ENCODE measurements at places on chromosomes 6 and 20.
A peak's percentile ranks its signal among the peaks of the same experiment; 100 is the strongest.

DNA sequence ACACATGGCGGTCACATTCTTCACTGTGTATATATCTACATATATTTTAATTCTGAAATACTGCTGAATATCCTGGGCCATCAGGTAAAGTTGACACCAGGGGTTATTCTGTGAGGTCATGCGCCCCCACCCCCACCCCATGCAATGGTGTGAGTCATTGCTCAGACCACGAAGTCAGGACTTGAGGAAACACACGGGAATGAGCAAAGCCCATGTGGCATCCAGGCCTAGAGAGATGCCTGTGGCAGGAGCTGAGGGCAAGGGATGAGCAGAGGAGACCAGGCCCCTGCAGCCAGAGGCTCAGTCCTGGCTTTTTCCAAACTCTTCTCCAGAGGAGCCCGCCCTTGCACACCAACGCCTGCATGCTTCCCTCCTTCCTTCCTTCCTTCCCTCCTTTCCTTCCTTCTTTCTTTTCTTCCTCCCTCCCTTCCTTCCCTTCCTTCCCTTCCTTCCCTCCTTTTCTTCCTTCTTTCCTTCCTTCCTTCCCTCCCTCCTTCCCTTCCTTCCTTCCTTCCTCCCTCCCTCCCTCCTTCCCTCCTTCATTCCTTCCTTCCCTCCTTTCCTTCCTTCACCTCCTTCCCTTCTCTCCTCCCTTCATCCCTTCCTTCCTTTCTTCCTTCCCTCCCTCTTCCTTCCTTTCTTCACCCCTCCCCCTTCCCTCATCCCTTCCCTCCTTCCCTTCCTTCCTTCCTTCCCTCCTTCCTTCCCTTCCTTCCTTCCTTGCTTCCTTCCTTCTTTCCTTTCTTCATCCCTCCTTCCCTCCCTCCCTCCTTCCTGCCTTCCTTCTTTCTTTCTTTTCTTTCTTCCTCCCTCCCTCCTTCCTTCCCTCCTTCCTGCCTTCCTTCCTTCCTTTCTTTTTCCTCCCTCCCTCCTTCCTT is 72.0 kb upstream of the INSM1 start:
- no peak for DNase-seq

GRCh38 chr6:161152907-161153662 is 120.8 kb downstream of the AGPAT4 start:
- DNase-seq, result no peak

GRCh38 chr6:99187429-99187828 is 162.0 kb downstream of the FAXC start:
- DNase-seq, result no peak

DNA sequence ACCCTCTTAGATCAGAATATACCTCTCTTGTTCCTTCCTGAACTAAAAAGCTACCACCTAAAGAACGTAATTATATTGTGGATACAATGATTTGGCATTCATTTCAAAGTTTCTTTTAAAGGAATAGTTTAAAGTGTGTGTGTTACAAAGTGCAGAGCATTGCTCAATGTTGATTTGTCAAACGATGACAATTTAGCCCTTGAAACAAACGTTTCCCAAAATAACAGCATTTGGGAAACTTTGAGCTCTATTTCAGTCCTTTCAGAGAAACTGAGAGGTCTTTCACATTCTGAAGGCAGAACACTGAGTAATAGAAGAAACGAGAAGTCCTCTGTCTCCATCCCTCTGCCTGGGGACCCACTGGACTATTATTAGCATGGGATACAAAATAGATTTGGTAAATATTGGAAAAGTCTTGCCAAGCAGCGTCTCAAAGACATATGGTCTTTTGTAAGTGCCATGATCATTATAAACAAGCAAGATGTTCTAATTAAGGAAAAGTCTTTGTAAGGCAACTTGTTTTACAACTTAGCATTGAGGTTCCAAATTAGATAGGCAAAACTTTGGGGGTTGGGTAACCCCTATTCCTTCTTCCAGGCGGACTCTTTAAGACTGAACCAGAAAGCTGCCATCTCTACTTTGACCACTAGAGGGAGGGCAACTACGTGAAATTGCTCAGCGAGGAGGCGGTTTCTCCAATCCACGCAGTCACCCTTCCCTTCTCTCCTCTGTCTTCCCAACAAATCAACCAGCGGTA is 208.8 kb downstream of the RNF144B start:
- DNase-seq, result peak; percentile 73

GRCh38 chr20:32626859-32627636 is 41.9 kb upstream of the NOL4L start:
- DNase-seq, result no peak

GRCh38 chr6:71268735-71269437 is 19.7 kb upstream of the OGFRL1 start:
- DNase-seq, result no peak

DNA sequence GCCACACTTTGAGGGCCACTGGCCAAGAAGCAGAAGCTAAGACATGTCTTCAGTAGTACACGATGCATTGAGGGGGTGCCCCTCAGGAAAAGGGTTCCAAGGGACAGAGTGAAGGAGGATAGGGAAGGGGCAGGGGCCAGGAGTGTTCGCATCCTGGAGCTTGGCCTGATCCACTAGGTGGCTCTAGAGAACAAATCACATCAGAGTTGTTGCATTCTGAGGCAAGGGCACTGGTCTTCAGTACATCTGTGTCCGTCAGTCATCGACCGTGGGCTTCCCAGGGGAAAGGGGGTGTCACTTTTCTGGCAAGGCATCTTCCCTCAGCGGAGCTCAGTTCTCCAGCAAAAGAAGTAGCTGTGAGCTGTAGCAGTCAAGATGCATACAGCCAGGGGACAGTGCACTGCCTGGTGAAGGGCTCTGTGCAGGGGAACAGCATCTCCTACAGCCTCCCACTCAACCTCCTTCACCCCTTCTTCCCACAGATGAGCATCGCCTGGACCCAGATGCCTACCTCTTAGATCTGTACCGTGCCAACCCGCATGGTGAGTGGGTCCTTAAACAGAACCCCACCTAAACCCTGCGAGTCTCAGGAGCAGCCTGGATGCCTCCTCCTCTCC is 47.8 kb downstream of the ARHGAP40 start:
- peak; percentile 19 for DNase-seq

GRCh38 chr20:23366384-23366783 is 4.4 kb downstream of the GZF1 start:
- no peak for DNase-seq

GRCh38 chr6:11854408-11855165 is 76.0 kb upstream of the ADTRP start:
- DNase-seq, result no peak

- no peak for DNase-seq
Measured at GRCh38 chr6:138862456-138862855, 66.6 kb downstream of the ECT2L start.

DNA sequence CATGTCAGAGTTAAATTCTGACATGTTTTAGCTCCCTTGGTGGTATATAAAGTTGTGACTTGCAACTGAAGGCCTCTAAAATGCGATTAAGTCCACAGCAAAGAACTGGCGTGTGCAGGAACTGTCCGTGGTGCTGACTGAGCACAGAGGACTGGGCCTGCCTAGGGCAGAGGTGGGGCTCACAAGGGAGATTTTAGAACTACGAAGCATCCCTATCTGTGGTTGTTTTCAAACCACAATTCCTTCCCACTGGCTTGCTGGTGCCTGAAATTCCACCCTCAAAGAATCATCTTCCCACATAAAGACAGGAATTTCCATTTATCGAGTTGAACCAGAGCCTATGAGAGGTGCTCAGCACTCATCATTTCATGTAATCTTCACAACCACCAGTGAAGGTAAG is 30.1 kb downstream of the RIMS4 start:
- no peak for DNase-seq

DNA sequence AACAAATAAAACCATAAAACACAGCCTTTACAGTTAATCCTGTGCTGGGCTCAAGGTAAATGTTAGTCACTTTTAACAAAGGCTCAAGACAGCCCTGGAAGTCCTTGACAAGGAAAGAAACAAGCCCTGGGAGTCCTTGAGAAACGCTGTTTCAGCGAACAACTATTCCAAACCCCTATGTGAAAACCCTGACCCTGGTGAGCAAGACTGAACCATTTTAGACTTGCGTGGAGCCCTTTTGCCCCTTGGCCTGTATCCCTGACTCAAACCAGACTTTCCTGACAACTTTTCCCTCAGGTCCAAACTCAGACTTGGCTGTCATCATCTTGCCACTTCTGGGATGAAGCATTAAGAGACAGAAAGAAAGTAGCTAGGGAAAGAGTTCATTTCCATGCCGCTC is 180.4 kb downstream of the AIG1 start:
- no peak for DNase-seq

GRCh38 chr20:11895861-11896387 is 21.8 kb upstream of the BTBD3 start:
- no peak for DNase-seq

GRCh38 chr6:13952101-13952500 is 27.3 kb downstream of the RNF182 start:
- DNase-seq, result no peak

GRCh38 chr6:170022827-170023619 is 267.9 kb downstream of the DLL1 start:
- no peak for DNase-seq

GRCh38 chr20:53258741-53259140 is 286.6 kb downstream of the TSHZ2 start:
- no peak for DNase-seq

GRCh38 chr6:149284904-149285303 is 32.6 kb upstream of the TAB2 start:
- DNase-seq, result no peak

- no peak for DNase-seq
Measured at GRCh38 chr20:56348746-56349145, 10.0 kb upstream of the FAM210B start.

GRCh38 chr6:45644720-45645119 is 267.0 kb upstream of the SUPT3H start:
- DNase-seq, result no peak

GRCh38 chr20:50508171-50508755 is 1.9 kb upstream of the PTPN1 start:
- no peak for DNase-seq

GRCh38 chr20:50562262-50562701 is 52.1 kb downstream of the PTPN1 start:
- no peak for DNase-seq

DNA sequence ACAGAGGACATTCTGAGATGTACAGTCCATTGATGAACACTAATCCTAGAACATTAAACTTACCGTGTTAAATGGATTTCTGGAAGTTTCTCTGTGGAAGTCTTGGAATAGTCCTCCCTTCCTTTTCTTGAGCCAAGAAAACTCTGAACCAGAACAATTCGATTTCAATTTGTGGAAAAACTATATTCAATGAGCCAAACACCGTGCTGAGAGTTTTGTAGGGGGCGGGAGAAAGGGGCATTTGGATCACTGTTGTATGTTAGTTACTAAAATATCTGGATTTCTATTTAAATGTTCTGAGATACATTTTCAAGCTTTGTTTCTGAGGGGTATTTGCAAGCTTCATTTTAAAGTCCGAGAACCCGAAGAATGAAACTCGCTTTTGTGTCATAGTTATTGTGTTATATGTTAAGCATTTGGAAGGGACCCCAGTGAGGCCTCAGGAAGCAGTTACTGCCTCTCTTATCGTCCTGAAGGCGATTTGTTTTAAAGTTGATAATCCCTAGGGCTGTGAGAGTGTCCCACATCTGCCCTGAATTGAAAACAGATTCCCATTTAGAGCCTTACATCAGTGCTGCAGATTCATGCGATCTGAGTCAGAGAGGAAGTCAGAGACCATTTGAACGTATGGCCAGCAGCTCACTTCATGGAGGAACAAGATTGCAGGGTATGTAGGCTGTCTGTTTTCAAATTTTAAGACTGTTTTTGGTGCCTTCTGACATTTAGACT is 70.8 kb upstream of the SASH1 start:
- no peak for DNase-seq

DNA sequence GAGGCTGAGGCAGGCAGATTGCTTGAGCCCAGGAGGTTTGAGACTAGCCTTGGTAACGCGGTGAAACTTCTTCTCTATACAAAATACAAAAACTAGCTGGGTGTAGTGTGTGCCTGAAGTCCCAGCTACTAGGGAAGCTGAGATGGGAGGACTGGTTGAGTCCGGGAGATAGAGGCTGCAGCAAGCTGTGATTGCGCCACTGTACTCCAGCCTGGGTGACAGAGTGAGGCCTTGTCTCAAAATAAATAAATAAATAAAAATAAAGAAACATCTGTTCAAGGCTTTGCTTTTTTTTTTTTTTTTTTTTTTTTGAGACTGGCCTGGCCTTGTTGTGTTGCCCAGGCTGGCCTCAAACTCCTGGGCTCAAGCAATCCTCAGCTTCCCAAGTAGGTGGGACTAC is 23.7 kb upstream of the SLC23A2 start:
- DNase-seq, result no peak

GRCh38 chr6:68368845-68369244 is 266.2 kb upstream of the ADGRB3 start:
- no peak for DNase-seq

- DNase-seq, result no peak
Measured at GRCh38 chr6:42368181-42368580, 83.5 kb downstream of the TRERF1 start.

- peak; percentile 22 for DNase-seq
Measured at GRCh38 chr6:163579111-163579879, 164.8 kb downstream of the QKI start.

- peak; percentile 80 for DNase-seq
Measured at GRCh38 chr6:28635547-28636158, 110.0 kb downstream of the GPX5 start.

DNA sequence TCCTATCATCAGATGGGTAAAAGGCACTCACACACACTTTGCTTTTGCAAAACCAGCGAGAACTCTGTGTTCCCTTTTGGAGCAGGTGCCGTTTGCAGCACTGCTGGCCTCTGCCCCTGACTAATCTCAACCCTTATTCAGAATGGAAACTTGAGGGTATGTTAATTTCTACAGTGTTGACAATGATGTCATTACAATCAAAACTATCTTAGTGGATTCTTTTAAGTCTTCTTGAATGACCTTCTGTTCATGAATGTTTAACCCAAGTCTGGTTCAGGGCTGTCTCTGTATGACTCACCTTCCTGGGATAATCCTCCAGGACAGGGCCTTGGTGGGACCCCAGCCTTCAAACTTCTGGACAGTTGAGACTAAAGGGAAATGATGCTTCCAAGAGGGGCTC is 197.9 kb downstream of the CDH4 start:
- no peak for DNase-seq

DNA sequence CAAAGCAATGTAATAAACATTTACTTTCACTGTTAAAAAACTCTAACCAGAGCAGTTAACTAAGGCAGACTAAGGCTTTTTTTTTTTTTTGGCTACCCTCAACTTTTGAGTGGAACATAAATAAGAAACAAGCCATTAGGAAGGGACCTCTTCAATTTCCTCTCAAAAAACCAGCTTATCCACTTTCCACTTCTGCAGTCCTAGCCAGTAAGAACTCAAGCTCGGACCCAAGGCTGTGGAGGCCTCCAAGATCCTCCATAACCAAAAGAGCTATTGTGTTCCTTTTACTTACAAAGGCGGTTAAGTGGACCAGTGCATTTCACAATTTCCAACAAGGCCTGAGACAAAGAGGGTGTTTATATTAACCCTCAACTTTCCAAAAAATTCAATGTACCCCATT is 5.3 kb downstream of the KCNK5 start:
- no peak for DNase-seq

All from G401 (cell line).